ENCODE measurements at places on chromosomes 2 and 18. TPM values are rescaled to one million over a fixed set of nuclear protein-coding genes. Genes with fewer than 3 reads are reported as not detected.
A peak's percentile ranks its signal among the peaks of the same experiment; 100 is the strongest.

SERPINB10 gene
- total RNA-seq, result not detected

CDH2 gene
- total RNA-seq, result 0.05 TPM

- DNase-seq, result no peak
Observed at GRCh38 chr2:212294816-212295215, 243.8 kb downstream of the ERBB4 start.

GRCh38 chr2:217517402-217517801 is 485.4 kb downstream of the TNS1 start:
- no peak for DNase-seq

DNA sequence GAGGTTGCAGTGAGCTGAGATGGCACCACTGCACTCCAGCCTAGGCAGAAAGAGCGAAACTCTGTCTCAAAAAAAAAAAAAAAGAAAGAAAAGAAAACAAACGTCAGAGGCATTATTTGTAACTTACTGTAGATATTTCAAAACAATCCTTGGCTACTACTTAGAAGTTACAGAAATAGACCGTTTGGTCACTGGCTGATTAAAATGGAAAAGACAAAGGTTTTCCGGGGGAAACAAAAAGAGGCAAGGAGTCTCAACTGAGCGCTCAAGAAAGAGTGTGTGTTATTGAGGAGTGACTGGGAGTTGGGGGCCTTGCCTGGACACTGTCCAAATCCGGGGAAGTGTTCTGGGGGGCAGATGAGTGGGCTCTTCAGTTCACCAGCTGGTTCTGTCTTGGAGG is 47.6 kb downstream of the TEX44 start:
- DNase-seq, result no peak

DNA sequence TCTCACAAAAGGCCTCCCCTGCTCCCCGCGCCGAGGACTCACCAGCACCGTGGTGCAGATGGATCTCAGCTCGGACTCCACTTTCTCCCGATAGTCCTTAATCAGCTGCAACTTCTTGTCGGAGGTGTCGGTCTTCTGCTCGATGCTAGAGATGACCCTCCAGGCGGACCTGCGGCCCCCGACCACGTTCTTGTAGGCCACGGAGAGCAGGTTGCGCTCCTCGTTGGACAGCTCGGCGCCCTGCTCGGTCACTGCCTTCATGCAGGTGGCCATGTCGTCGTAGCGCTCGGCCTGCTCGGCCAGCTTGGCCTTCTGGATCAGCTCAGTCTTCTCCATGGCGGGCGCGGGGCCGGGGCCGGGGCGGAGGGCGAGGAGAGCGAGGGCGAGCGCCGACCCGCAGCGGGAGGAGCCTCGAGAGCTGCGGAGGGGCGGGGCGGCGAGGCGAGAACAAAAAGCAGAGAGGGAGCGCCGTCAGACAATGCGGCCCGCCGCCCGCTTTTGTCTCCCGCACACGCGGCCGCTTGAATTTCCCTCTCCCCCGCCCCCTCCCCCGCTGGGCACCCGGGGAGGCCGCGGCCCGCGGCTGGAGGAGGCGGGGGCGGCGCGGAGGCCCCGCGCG is 571 bp downstream of the YWHAQ start:
- DNase-seq, result peak; percentile 78

DNA sequence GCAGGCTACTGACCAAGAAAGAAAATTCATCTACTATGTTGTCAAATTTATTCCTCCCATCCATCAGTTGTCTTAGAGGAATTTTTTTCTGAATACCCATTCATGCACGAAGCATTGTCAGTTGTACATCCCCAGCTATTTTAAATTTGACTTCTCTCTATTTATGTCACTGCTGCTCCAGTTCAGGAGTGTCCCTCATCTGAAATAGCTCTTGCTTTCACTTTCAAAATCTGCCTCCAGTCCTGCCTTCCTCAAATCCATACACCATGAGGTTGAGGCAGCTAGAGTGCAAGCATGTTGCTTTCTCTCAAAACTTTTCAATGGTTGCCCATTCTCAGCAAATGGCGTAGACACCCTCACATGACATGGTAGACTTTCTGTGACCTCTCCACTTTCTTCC is 335.4 kb upstream of the CDH2 start:
- DNase-seq, result no peak

DNA sequence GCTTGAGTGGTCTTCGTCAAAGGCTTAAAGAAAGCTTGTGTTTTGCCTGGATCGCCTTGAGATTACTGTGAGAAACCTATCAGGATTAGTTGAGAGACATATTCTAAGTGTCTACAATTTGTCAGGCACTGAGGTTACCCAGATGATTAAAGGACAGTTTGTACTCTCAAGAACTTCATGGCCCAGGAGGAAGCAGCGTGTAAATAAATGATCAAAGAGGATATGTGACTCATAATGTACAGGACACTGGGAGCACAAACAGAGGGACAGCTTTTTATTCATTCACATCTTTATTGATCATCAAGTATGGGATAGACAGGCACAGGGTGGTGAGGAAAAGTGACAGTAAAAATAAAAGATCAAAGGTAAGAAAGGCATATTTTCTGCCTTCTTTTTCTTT is 152.6 kb upstream of the FSHR start:
- DNase-seq, result no peak

- no peak for DNase-seq
Observed at GRCh38 chr2:220057916-220058315, 430.5 kb downstream of the SLC4A3 start.

DNA sequence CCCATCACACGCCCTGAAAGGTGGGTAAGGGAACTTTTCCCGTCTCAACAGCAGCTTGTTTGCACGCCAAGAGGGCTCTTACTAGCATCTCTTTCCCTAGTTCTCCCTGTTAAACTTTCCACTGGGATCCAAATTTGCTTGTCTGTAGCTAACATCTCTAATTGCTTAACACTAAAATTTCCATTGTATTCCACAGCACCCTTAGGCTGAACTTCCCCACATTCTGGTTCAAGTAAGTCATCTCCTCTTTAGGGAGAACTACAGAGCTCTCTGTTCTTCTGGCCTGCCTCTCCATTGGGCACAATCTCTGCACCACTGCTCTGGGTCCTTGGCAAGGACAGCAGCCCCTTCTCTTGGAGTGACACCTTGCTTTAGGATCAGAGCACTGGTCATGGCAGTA is 24.0 kb downstream of the UNC50 start:
- DNase-seq, result no peak

GRCh38 chr2:231457101-231457500 is 7.2 kb downstream of the NCL start:
- DNase-seq, result no peak

DNA sequence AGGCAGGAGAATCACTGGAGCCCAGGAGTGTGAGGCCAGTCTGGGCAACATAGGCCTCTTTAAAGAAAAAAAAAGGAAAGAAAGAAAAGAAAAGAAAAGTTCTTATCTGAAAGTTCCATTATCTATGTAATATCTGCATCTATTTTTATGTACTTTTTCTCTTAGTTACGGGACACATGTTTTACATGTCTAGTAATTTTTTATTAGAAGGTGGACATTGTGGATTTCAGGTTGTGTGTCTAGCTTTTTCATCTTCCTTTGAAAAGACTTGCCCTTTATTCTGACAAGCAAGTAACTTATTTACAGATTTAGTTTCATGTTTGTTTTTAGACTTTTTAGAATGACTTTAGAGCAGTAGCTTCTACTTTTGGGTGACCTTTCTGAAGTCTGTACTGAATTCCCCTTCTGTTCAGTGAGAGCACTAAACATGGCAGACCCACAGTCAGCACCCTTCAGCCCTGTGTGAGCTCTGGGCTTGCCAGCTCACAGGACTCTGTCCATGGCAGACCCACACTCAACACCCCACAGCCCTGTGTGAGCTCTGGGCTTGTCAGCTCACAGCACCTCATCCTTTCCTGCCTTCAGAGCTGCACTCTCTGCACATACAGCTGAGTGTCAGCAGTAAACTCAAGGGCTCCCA is 17.5 kb downstream of the TRAPPC12 start:
- no peak for DNase-seq

DNA sequence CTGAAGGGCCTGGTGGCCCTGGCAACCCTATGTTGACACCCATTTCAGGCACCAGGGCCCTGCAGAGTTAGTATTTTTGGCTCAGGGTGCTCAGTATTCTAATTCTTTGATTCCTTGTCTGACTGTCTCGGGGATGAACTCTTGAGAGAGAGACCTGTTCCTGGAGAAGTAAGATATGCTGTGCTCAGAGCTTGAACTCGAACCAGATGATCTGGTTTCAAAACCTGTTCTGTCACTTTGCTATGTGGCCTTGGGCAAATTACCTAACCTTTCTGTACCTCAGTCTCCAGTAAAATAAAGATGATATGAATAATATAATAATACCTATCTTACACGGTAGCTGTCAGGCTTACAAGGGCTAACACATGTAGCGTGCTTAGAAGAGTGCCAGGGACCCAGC is 294.2 kb downstream of the DYSF start:
- DNase-seq, result no peak

GRCh38 chr2:156329031-156329926 is 3.2 kb downstream of the NR4A2 start:
- no peak for DNase-seq

- no peak for DNase-seq
Observed at GRCh38 chr18:527146-527545, 26.6 kb upstream of the COLEC12 start.

GRCh38 chr2:31256611-31257382 is 22.8 kb downstream of the EHD3 start:
- DNase-seq, result no peak

DNA sequence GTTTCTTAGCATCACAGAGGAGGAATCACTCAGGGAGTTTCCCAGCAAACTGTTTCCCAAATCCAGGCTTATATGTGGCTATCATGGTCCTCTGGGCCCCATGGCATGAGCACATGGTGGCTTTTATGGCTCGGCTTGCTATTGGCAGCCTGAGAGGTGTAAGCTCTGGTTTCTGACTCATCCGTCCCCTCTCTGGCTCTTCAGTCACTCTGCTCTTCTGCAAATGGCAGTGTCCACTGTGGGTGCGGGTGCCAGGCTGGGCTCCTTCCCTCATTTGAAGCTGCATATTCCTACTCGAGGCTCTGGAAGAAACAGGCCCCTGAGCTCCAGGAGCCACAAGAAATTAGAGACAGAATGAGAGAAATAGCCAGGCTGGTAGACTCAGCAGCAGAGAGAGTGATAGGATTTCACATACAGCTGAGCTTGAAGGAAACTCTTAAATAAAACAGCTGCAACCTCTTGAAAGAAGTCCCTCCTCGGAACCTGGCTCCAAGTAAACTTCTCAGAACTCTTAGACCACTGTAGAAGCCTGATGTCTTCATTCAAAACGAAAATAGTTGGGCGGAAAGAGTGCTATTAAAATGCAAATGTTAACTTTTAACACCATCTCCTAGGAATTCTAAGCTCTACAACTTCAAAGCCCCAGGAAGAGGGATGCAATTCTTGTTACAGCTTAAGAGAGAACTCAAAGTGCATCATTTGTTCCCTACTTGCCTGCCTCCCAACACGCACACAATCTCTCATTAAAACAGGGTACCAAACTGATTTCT is 212.6 kb upstream of the SP5 start:
- DNase-seq, result no peak
